ENCODE measurements at places on chromosomes 11 and 22. TPM values are rescaled to one million over a fixed set of nuclear protein-coding genes. Genes with fewer than 3 reads are reported as not detected.

Gene OR51E2
- total RNA-seq = 0.37 TPM

Gene ZNF280A
- total RNA-seq = 0.18 TPM

Gene NLRP14
- total RNA-seq = 0.08 TPM

Gene ASPHD2
- total RNA-seq = 1.8 TPM

Gene MYOD1
- not detected for total RNA-seq

GRCh38 chr11:18191376-18191775, 18.7 kb downstream of the MRGPRX4 start:
- no peak for DNase-seq

DNA sequence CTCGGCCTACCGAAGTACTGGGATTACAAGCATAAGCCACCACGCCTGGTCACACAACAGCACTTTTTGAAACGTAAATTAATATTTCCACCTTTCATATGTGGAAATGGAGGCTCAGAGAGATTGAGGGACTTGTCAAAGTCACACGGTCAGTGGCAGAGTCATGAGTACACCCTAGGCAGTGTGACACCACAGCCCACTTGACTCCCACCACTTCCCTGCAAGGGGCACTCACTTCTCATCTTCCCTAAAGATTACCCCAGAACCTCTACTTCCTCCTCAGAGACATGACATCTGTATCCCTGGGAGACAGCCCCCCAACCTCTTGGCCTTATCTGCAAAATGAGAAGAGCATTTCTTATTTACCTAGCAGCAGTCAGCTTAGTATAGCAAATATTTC, 16.5 kb upstream of the MYOD1 start:
- DNase-seq = no peak

GRCh38 chr11:76600124-76600655, 70.4 kb downstream of the LRRC32 start:
- no peak for DNase-seq

- DNase-seq = no peak
Measured at GRCh38 chr11:61904539-61905048, 12.8 kb downstream of the RAB3IL1 start.

DNA sequence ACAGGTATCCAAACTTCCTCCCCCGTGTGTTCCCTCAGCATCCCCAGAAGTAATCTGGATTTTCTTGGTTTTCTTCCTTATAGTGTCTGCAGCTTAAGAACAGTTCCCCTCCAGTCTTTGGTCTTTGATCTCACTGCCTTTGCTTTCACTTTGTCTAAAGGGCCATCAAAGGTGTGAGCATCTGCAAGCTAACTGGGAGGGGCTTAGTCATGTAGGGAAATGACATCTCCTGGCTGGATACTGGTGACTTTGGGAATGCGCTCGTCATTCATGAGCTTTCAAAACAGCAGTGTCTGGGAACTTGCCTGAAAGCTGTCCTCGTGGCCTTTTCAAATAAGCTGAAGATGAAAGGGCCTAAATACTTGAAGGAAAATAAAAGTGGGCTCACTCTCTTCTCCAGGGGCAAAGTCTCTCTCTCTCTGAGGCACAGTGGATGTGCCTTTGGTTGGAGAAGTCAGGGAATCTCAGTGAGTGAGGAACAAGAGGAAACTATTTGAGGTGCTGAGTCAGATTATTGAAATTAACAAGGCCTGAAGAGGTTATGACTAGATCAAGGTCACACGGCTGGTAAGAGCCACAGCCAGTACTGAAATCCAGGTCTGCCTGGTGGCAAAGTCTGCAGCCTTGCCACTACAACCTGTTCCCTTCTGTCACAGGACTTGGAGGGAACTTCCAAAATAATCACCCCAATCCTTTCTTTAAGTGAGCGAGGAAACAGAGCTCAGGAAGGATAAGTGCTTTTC, 45.6 kb upstream of the TENM4 start:
- no peak for DNase-seq

- DNase-seq = no peak
Measured at GRCh38 chr22:50281957-50282356, 11.8 kb upstream of the MAPK11 start.

- no peak for DNase-seq
Measured at GRCh38 chr11:43871051-43871450, 9.6 kb upstream of the ALKBH3 start.

- DNase-seq = no peak
Measured at GRCh38 chr22:21937821-21938070, 14.9 kb downstream of the PPM1F start.
